Common myeloid progenitor, CD34-positive (primary cell): ENCODE measurements at places on chromosomes 12 and 14.

- H3K4me1 ChIP-seq: no peaks in the 10 kb centered on the region
- H3K27ac ChIP-seq: no peak overlapping the region
- no peak overlapping the region for H3K4me3 ChIP-seq
- H3K36me3 ChIP-seq: no peaks in the 10 kb centered on the region
- no peak for DNase-seq
- no peaks in the 10 kb centered on the region for H3K27me3 ChIP-seq
These were observed 144.9 kb downstream of the SRGAP1 start for GRCh38 chr12:63989301-63989845.

DNA sequence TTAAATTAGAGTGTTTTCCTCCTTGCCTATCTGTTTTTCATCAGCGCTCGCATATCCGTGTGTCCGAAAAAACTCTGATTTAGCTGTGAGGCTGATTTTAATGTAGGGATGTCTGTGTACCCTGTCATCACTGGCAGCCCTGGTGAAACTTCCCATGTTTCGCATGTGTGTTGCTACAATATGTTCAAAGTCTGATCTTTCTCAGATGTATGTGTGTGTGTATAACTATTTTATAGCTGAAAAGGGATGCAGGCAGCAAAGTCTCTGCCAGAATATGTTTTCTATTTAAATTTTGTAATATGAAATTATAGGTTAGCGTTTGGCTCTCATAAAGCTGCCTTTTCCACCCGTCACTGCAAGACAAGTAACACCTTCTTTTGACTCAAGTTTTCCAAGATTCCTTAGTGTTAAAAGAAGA, 154.8 kb downstream of the TMTC2 start:
- no peaks in the 10 kb centered on the region for H3K36me3 ChIP-seq
- DNase-seq: no peak
- H3K27ac ChIP-seq: no peak overlapping the region
- no peaks in the 10 kb centered on the region for H3K27me3 ChIP-seq
- no peak overlapping the region for H3K4me3 ChIP-seq

DNA sequence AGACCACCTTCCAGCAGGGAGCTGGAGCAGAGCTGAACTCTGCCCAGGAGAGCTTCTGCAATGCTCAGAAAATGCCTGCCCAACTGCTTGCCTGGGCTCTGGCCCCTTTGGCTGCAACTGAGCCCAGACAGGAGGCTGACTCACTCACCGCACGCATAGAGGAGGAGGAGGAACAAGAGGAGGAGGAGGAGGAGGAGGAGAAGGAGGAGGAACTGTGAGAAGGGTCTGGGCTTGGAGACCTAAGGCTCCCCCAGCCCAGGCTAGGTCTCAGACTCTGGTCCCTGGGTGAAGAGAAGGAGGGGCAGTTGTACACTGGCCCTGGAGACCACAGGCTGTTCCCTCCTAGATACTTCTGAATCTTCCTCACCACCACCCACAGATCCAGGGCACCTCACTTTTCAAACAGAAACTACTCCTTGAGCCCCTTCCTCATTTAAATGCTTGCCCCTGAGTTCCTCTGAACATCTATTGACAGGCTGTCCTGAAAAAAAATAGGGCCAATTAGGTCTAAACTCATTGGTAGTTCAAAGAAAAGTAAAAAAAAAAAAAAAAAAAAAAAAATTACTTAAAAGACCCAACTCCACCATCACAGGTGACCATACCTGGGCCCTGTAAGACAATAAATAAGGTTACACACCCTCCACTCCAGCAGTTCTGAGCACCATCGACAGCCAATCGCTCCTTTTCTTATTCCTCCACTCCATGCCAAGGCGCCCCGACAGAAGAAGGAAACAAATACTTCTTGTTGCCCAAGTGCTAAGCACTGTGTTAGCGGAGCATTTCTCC, 674 bp downstream of the VDR start:
- peaks cover 7% of the 10 kb centered on the region for H3K27me3 ChIP-seq
- no peaks in the 10 kb centered on the region for H3K36me3 ChIP-seq
- H3K4me1 ChIP-seq: peaks cover 14% of the 10 kb centered on the region
- peak overlapping the region; percentile 71 for H3K4me3 ChIP-seq

- no peak for DNase-seq
- no peaks in the 10 kb centered on the region for H3K36me3 ChIP-seq
- H3K27me3 ChIP-seq: no peaks in the 10 kb centered on the region
- H3K4me3 ChIP-seq: no peak overlapping the region
- H3K4me1 ChIP-seq: no peaks in the 10 kb centered on the region
These were observed 120.4 kb downstream of the CALM1 start for GRCh38 chr14:90517076-90517841.

DNA sequence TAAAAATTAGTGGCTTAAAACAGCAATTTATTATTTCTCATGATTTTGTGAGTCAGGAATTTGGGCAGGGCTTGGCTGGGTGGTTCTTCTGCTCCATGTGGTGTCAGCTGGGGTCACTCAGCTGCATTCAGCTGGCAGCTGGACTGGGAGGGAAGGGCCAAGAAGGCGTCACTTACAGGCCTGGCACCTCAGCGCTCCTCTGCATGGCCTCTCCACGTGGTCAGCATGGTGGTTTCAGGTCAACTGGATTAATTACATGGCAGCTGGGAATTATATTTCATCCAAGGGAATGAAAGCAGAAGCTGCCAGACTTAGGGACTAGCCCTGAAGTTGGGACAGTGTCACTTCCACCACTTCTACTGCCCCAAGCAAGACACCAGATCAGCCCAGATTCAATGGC, 27.5 kb upstream of the IRF2BPL start:
- H3K36me3 ChIP-seq: no peaks in the 10 kb centered on the region
- DNase-seq: no peak
- no peak overlapping the region for H3K4me3 ChIP-seq
- no peaks in the 10 kb centered on the region for H3K27me3 ChIP-seq

DNA sequence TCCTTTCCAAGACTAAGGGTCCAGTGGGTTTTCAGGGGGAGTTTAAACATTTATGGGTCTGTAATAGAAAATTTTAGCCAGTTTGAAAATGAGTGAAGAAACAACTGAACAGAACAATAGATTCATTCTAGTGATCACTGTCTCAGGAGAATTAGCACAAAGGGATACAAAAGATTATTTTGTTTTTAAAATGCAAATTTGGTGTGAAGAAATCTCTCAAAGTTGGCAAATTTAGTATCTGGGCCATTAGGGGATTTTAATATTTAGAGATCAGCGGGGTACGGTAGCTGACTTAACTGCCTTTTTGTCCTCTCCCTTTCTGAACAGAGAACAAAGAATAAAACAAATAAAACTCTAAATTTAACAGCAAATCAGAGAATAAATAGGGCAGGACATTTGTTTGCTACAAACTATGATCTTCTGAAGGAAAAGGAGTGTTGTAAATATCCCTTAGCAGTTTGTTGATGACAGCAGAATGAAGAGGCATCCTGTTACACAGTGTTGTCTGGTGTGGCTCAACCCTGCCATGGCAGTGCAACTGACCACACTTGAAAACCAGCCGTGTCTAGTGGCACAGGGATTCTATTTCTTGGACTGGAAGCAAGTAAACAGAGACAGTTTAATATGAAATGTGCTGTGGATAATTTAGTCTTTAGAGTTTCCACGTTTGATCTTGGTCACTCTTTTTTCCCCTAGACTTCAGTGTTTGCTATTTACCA, 46.3 kb upstream of the LRTM2 start:
- no peaks in the 10 kb centered on the region for H3K27me3 ChIP-seq
- H3K27ac ChIP-seq: no peak overlapping the region
- peaks cover 4% of the 10 kb centered on the region for H3K36me3 ChIP-seq
- DNase-seq: no peak
- H3K4me3 ChIP-seq: no peak overlapping the region

DNA sequence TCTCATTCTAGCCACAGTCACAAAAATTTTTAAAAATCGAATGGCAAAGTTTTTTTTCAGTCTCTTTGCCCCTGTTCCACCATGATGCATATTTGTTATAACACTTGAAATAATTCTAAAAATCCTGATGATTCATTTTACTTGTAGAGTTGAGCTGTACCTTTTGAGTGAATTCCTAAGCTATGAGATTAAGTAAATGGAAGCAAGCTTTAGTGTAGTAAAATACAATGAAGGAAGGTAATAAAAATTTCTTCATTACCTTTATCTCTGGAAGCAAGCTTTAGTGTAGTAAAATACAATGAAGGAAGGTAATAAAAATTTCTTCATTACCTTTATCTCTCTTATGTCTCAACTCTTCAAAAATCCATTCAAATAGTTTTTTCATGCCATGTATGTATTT, 46.1 kb downstream of the TMTC3 start:
- no peak overlapping the region for H3K4me3 ChIP-seq
- peaks cover 7% of the 10 kb centered on the region for H3K36me3 ChIP-seq
- no peaks in the 10 kb centered on the region for H3K4me1 ChIP-seq
- no peak overlapping the region for H3K27ac ChIP-seq

DNA sequence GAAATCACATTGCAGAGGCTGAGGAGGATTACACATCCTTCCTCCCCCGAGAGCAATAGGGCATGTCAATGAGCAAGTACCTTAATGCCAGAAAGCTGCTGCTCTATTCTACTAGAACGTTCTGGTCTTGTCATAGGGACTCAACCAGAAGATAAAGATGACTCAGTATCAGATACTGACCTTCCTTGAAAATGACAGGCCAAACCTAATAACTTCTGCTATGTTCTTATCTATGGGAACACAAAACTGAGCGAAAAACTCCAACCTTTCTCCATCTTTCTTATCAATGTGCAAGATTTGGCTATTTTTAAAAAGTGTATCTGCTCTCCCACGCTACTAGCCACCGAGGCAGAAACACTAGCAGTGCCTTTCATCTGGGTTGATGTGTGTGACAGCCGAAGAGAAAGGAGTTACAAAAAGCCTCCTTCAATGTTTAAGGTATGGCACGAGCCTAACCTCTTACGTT, 5.5 kb downstream of the CCDC92 start:
- no peak overlapping the region for H3K27ac ChIP-seq
- no peak overlapping the region for H3K4me3 ChIP-seq
